ENCODE measurements at places on chromosomes 1 and 21.

- no peak for DNase-seq
These were observed 33.0 kb upstream of the ADARB1 start for GRCh38 chr21:45041351-45041805.

- no peak for DNase-seq
These were observed 1.6 kb downstream of the PPP1R15B start for GRCh38 chr1:204409836-204410687.

- no peak for DNase-seq
These were observed 16.9 kb downstream of the SLC2A1 start for GRCh38 chr1:42941640-42942330.

DNA sequence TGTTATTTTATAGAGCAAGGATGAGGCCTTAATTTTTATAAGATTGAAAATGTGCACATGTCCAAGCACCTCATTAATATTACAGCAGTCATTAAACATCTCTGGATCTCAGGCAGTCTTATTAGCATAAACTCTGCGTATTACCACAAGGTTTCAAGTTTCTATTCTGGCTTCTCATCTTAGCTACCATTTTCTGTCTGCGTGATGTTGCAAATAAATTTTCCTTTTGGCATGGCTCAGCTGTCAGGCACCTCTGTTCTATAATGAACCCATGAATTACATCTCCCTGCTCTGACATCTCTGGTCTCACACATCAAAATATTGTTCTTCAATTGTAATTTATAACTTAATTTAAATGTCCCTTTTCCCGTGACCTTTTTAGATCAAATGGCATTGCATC is 156.5 kb downstream of the SLC45A1 start:
- DNase-seq: no peak

GRCh38 chr1:53141487-53142055 is 867 bp downstream of the SLC1A7 start:
- no peak for DNase-seq

- DNase-seq: no peak
These were observed 25.3 kb upstream of the TTF2 start for GRCh38 chr1:117034791-117035290.

DNA sequence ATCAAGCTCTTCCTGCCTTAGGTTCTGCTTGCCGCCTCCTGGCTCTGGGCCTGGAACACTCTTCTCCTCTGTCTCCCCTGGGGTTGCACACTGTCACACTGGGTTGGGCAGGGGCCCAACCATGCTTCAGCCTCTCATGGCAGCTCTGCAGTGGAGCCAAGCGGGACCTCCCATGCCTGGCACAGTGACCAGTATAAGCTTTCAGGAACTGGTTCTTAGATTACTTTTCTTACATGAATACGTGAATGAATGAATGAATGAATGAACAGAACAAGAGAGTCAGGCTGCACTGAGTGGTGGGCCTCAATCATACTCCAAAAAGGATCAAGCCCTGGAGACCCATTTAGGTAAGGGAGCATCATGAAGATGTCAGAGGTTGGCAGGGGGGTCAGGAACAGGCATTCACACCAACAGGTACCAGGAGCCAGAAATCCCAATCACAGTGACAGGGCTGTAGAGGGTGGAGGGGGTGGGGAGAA is 30.8 kb upstream of the TMEM125 start:
- DNase-seq: no peak
